Temporal lobe (tissue), 4 donors: ENCODE measurements at places on chromosomes 2 and 18. TPM values are rescaled to one million over a fixed set of nuclear protein-coding genes. Genes with fewer than 3 reads are reported as not detected.

ACAA2 gene
- total RNA-seq: 23.6 TPM

B3GNT2 gene
- 46.5 TPM for total RNA-seq

MAPRE3 gene
- 23.8 TPM for total RNA-seq

TRAPPC12 gene
- 46.5 TPM for total RNA-seq

EML6 gene
- total RNA-seq: 3.4 TPM

LONRF2 gene
- 70.8 TPM for total RNA-seq

INHBB gene
- total RNA-seq: 4.9 TPM

COLEC12 gene
- 13.8 TPM for total RNA-seq

GPBAR1 gene
- 0.25 TPM for total RNA-seq

KLHL30 gene
- total RNA-seq: not detected

ALPP gene
- total RNA-seq: not detected

KIAA2012 gene
- total RNA-seq: 0.98 TPM

KCNJ3 gene
- total RNA-seq: 12.5 TPM
